Activated T-cell treated with anti-CD3 and anti-CD28 coated beads, Interleukin-2, amount 50 U/mL, for 48 hours (primary cell): ENCODE measurements at places on chromosomes 1 and 21.

GRCh38 chr1:85578321-85579295 lies 2.0 kb upstream of the CCN1 start:
- no peak for DNase-seq

GRCh38 chr1:46492269-46492853 lies 2.7 kb downstream of the DMBX1 start:
- DNase-seq, result peak; percentile 35

DNA sequence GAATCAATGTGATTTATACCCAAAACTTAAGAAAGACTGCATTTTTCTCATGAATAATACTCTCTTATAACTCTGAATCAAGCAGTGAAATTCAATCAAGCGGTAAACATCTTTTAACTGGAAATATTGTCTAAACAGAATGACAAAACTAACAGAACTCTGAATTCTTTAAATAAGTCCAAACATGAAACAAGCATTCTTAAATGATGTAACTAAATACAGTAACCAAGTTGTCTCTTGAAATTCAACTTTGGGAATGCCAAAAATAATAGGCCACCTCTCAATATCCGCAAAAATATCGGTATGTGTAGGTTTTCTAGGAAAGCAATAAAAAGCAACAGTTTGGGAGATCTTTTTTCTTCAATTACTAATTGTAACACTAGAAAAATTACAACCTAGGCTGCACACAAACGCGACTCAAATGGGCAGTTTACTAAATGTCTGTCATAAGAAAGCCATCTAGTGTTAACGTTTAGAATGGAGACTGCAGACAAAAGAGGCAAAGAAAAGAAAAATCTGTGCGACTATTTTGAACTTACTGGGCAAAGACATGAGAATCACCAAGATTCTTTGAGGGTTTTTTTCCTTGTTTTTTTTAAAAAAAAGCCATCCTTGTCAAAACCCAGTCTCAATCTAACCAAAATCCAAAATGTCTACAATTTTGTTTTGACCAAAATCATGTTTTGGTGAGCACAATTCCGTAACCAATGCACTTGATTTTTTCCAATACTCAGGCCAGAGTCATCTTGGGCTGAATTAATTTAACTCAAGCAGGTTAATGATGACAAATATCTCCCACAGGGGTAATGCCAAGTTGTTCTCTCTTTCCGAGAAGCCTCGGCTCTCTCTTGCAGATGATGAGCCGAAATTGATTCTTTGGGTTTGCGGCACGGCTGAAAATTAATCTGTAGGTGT lies 1.3 kb downstream of the SIPA1L2 start:
- DNase-seq, result no peak

GRCh38 chr1:241631674-241632073 lies 8.5 kb downstream of the CHML start:
- no peak for DNase-seq

DNA sequence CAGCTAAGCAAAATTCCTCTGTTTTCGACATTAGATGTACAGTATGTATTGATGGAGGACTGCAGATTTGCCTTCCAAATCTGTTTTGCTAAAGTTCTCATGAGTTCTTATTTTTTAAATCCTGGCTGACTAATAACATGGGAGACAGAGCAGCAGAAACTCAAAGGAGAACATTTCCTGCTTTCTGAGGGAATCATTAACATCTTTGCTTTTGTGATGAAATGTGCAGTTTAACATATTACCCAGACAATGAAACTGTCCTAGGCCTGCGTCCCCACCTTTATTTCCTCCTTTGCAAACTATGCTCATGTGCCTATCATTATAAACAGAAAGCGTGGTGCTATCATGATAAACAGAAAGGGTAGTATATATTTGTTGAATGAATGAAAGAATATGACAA lies 149.9 kb downstream of the ZP4 start:
- no peak for DNase-seq

GRCh38 chr1:248696261-248696660 lies 6.3 kb downstream of the OR14I1 start:
- no peak for DNase-seq

GRCh38 chr21:39519835-39520234 lies 68.1 kb downstream of the SH3BGR start:
- DNase-seq, result no peak

GRCh38 chr1:157739229-157739901 lies 37.6 kb downstream of the FCRL2 start:
- no peak for DNase-seq

DNA sequence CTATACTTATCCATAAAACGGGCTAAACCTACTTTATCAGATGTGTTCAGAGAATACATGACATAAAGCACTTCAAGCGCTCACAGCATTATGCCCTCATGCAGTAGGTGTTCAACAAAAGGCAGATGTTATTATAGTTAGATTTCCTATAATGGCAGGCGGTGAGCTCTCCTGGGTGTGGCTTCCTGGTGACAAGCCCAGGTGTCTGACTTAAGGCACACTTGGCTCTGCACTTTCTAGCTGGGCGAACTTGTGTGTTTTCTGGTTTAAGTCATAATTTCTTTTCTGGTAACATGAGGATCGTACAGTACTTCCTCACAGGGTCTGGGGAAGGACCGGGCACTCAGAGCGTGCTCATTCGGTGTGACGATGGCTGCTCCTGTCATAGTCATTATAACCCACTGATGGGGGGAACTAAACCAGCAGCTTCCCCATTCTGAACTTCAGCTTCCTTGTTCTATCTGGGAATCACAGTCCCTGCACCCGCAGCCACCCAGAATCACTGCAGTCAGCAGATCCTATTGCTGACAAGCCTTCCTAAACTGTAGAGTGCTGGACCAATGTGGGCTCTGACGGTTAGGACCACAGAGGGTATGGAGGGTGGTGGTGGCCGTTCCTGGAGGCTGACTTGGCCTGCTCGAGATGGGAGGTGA lies 52.8 kb downstream of the IGSF21 start:
- no peak for DNase-seq

- no peak for DNase-seq
Measured at GRCh38 chr1:248404024-248404423, 1.2 kb downstream of the OR2T1 start.

- DNase-seq, result no peak
Measured at GRCh38 chr1:227372726-227373130, 54.4 kb upstream of the CDC42BPA start.

DNA sequence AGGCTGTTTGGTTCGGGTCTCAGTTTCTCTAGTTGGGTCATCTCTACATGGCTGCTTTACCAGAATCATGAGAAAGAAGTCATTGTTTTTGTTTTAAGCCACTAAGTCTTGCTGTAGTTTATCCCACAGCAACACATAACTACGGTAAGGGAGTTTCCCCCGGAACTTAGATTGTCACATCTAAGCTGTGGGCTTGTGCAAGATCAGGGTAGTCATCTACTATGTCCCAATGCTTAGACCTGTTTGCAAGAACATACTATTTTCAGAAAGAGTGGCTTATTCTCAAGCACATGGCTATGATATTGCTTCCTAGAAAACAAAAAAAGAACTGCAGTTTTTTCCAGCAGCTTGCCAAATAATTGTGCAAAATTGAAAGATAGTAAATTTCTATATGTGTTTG lies 18.0 kb upstream of the OLIG2 start:
- no peak for DNase-seq
